ENCODE measurements at places on chromosomes 16 and 17.

GRCh38 chr17:15263680-15264079 is 1.4 kb downstream of the PMP22 start:
- no peak for DNase-seq

DNA sequence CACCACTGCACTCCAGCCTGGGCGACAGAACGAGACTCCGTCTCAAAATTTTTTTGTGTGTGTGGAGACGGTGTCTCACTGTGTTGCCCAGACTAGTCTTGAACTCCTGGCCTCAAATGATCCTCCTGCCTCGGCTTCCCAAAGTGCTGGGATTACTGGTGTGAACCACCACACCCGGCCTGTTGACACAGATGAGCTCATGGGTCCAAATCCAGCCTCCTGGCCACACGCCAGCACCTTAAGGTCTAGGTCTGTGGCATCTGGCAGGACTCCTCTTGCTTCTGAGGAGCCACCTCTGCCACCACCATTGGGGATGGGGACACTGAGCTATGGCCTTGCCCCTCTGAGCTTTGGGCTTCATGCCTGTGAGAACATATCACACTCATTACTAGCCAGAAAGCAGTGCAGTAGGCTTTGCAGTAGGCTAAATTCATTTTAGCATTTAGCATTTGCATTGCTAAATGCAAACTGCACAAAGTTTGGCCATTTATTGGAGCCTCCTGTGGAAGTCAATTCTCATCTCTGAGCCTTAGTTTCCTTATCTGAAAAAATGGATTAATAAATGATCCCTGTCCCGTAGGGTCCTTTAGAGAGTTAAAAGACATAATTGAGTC is 5.5 kb upstream of the CDIPT start:
- DNase-seq = no peak

GRCh38 chr17:2058586-2059546 is 4.0 kb downstream of the HIC1 start:
- DNase-seq = peak; percentile 66

GRCh38 chr17:58402047-58402446 is 15.3 kb downstream of the RNF43 start:
- DNase-seq = peak; percentile 70

DNA sequence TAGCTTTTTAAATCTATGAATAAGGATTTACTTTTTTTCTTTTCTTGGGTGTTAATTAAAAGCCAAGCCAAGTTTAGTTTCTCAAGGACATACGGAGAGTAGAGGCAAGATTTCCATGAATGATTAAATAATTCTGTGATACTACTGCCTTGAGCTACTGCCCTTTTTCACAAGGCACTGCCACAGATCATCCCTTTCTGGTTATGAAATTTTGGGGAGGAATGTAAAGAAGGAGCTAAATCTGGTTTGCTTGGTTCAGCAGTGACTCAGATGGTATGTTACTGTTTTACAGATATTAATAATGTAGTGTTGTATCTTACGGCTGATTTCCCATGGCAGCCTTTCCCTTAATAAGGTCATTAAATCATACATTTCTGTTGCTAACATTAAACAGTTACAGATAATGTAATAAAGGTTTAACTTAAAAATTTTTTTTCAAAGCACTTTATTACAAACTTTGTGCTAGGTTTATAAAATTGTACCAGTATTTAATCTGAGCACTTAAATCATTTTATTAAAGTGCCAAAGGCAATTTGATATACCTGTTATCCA is 2.6 kb downstream of the WSB1 start:
- peak; percentile 80 for DNase-seq

- DNase-seq = no peak
Observed at GRCh38 chr16:16001596-16002255, 52.3 kb downstream of the ABCC1 start.

DNA sequence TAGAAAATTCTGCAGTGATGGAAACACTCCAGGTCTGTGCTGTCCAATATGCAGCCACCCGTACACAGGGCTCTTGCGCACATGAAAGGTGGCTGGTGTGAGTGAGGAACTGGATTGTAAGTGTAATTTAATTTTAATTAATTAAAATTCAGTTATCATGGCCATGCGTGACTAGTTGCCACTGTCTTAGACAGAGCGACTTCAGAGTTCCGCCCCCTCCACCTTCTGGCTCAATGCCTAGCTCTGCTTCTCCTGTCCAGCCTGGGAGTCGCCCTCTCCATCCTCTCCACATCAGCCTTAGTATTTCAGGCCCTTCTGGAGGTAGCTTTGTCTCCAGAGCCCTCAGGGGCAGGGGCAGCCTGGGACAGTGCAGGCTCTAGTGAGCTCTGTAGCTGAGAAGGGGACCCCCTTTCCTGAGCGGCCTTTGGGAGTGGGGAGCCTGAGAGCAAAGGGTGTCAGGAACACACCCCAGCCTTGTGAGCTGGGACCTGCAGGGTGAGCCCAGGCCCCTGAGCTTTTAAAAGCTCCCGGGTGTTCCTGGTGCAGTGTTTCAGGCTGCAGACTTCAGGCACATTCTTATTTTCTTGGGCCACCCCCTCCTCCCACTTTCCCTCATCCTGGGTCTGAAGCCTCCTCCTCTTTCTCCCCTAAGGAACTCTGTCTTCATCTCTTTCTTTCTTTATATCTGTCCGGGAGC is 99.4 kb downstream of the IRF8 start:
- no peak for DNase-seq

GRCh38 chr16:50252874-50253513 is 13.4 kb upstream of the ADCY7 start:
- no peak for DNase-seq

DNA sequence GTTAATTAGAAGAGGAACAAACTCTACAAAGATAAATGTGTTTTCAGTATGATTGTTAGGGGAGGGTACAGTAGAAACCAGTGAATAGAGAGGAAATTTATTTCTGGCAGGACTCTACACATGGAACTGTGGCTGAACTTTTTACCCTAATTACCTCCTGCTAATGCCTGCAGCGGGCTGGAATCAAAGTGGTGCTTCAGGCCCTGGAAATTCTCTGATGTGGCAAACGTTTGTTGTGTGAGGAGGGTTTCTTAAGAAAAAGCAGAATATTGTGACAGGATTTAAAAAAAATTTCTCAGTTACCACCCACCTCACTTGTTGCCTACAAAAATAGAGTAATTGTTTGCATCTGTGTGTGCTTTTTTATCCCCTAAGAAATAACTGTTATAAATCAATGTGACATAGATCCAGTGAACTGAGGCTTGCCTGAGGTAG is 154.5 kb downstream of the BCAS3 start:
- no peak for DNase-seq

GRCh38 chr17:73261952-73262675 is 434 bp upstream of the CPSF4L start:
- DNase-seq = no peak

- DNase-seq = no peak
Observed at GRCh38 chr16:85332175-85332574, 219.9 kb upstream of the CIBAR2 start.

- no peak for DNase-seq
Observed at GRCh38 chr17:13589658-13590057, 12.1 kb downstream of the HS3ST3A1 start.

- DNase-seq = no peak
Observed at GRCh38 chr16:30185683-30186421, 2.5 kb downstream of the CORO1A start.

DNA sequence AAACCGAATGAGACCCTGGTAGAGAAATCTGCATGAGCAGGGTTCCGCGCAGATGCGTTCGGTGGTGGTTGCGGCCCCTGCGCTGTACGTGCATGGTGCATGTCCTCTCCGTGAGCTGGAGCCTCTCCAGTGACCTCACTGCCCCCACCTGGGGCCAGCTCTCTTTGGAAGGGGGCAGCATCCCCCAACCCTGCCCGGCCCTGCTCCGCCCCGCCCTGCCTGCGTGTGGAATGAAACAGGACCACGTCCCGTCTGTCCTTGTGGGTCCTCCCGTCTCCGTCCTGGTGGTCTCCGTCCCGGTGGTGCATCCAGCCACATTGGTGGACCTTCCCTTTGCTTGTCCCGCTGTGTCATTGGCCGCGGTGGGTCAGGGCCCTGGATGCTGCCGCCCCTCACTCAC is 84.9 kb downstream of the AMFR start:
- DNase-seq = no peak

DNA sequence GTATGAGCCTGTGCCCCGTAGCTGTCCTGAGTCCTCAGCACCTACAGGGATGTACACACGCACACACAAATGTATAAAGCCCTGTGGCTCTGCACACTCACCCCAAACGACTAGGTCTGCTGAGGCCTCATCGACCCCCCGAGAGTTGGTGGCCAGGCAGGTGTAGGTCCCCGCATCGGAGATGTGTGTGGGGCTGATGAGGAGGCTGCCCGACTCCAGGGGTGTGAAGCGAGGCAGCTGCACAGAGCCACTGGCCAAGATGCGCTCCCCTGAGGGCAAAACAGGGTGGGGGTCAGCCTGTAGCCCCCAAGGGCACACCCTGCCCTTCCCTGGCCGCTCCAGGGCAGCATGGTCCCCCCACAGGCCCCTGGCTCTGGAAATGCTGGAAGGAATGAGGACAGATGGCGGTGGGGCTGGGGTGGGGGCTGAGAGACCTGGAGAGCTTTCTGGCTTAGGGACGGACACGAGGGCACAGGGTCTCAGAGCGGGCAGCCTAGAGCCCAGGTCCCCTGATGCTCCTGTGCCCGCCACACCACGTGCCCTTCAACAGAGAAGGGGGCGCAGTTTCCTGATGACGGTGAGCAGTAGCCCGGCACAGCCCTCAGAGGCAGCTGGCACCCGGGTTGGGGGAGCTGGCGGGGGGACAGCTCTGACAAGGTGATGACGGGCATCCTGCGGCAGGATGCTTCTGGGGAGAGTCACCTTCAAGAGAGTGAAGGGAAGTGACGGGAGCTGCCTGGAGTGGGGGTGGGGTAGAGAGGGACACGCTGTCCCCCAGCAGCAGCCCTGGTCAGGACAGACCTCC is 119.8 kb upstream of the CDC42EP4 start:
- no peak for DNase-seq

DNA sequence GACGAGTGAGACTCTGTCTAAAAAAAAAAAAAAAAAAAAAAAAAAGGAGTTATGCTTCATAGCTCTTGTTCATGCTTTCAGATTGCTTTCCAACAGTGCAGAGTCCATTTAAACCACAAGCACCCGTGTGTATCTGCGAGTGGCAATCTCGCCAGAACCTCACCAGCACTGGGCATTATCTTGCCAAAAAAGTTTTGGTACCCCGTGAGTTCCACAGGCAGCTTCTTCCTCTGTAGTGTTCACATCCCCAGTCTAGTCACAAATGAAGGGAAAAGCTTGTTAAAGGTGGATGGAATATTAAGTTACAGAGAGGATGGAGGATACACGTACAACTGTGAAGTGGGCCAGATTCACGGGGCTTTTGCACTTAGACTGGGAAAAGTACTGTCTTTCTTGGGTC is 33.5 kb downstream of the WSB1 start:
- no peak for DNase-seq

- no peak for DNase-seq
Observed at GRCh38 chr16:23650674-23651416, 9.6 kb downstream of the DCTN5 start.

DNA sequence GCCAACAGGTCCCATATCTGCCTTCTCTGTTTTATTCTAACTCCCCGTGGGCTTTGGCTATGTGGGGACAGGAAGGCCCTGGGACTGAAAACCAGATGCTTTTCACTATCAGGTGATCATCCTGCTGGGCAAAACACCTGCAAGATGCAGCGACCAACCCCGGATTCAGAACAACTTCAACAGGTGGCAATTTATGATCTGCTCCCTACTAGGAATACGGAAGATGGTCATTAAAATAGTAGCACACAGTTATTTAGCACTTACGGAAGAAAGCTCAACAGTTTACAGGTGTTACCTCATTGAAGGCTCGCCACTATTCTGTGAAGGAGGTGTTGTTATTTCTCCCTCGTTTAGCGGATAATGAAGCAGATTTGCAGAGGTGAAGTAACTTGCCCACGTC is 7.8 kb upstream of the SLC5A11 start:
- DNase-seq = no peak

DNA sequence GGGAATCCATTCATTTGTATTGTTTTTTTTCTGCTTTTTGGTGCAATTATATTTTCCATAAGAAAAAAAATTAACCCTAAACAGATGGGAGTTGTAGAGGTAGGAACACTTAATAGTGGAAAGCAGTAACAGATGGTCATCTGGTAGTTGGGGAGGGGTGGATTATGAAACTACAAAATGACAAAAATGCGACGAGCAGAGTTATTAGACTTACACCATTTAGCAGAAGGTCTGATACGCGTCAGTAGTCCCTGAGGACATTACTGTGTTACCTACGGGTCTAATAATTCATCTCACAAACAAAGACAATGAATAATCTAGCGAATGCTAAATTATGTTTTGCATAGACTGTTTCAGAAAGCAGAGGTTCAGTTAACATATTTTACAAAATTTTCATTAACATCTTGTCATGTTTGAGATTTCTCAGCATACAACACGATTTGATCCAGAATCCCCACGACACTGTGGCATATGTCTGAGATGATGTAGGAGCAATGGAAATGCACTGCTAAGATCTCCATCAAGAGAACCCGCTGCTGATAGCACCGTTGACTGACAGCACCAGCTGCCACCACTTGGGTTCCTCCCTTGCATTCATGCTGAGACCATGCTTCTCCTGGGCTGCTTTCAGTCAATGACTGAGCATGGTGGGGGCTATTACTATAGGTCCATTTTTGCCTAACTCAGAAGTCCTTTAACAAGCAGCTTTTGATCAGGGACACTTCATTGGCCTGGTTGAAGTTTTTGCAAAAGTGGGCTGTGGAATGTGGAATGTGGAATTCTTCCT is 182.2 kb upstream of the CPHXL start:
- DNase-seq = no peak

DNA sequence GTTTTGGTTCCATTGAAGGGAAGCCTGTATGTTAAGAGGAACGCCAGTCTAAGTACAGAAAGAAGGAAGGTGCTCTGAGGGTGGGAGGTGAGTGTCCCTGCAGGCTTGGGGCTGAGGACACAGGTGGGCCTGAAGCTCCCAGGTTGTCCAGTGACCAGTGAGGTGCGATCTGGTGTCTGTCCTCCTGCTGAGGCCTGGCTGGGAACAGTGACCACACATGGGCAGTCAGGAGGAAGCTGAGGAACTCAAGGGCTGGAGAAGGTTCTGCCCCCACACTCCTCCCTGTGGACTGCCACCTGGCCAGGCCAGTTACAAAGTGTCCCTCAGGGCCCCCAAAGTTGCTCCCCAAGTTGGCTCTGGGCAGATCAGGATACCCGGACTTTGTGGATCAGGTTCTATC is 102.1 kb downstream of the N4BP1 start:
- DNase-seq = no peak

DNA sequence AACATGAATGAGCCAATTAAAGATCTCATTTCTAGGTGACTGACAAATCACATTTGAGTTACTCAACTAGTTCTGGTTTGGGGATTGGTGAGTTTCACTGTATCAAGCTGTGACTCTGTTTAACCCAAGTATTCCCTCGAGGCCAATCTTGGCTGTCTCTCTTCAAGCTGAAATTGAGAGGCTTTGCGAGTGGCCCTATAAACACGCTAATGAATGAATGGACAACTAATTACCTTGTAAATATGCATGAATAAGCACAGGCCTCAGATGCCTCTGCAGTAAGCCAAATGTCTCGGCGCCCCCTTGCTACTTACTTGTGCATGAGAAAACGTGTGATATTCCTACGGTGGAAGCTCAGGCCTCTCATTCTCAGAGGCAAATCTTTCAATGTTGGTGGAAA is 450.3 kb upstream of the PSMD7 start:
- DNase-seq = no peak

All from fibroblast of skin of scalp (primary cell).